Prostate gland (tissue), 2 donors: ENCODE measurements at places on chromosomes 13 and 19. TPM values are rescaled to one million over a fixed set of nuclear protein-coding genes. Genes with fewer than 3 reads are reported as not detected.
A peak's percentile ranks its signal among the peaks of the same experiment; 100 is the strongest.

GRCh38 chr13:21060338-21061028 lies 903 bp downstream of the LATS2 start:
- H3K27me3 ChIP-seq = no peaks in the 10 kb centered on the region
- peak; percentile 17 for DNase-seq
- no peaks in the 10 kb centered on the region for H3K36me3 ChIP-seq
- peak overlapping the region; percentile 99 for H3K27ac ChIP-seq

DNA sequence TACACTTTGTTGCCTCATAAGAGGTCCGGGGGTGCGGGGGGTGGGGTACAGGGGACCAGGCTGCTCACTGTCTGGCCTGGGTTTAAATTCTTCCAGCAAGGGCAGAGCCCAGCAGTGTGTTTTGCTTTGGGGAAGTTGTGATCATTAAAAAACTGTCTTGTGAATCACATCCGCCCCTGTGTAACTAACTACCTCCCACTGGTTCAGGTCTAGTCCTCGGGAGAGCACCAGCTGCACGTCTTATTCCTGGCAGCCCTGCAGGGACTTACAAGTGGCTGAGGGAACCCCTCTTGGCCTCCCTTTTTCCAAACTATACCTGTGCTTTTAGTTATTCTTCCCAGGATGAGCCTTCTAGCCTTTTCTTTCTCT lies 127.5 kb downstream of the SIPA1L3 start:
- no peak for DNase-seq
- H3K4me3 ChIP-seq = no peak overlapping the region
- no peak overlapping the region for H3K27ac ChIP-seq
- no peaks in the 10 kb centered on the region for H3K27me3 ChIP-seq

DNA sequence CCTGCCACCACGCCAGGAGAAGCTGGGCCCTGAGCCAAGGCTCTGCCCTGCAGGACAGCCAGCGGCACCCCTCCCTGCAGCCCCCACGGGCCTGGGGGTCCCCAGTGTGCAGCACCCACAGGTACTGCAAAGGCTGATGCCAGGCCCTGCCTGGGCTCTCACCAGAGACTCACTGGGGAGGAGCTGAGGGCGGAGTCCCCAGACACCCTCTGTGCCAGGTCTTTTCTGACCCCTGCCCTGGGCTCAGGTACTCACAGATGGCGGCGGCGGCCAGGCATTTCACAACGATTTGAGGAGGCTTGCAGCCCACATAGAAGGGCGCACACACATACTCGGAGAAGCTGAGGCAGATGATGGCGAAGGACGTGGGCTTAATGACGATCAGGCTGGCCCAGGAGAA lies 5.7 kb downstream of the SLC7A9 start:
- H3K4me1 ChIP-seq = no peaks in the 10 kb centered on the region
- no peak overlapping the region for H3K4me3 ChIP-seq
- H3K27me3 ChIP-seq = no peaks in the 10 kb centered on the region
- no peak for DNase-seq
- H3K36me3 ChIP-seq = no peaks in the 10 kb centered on the region

The IGFLR1 gene
- 16.1 TPM for total RNA-seq

- no peak overlapping the region for H3K4me3 ChIP-seq
- H3K4me1 ChIP-seq = no peaks in the 10 kb centered on the region
- no peak overlapping the region for H3K27ac ChIP-seq
Observed at GRCh38 chr13:110980921-110981320, 66.1 kb upstream of the ANKRD10 start.

DNA sequence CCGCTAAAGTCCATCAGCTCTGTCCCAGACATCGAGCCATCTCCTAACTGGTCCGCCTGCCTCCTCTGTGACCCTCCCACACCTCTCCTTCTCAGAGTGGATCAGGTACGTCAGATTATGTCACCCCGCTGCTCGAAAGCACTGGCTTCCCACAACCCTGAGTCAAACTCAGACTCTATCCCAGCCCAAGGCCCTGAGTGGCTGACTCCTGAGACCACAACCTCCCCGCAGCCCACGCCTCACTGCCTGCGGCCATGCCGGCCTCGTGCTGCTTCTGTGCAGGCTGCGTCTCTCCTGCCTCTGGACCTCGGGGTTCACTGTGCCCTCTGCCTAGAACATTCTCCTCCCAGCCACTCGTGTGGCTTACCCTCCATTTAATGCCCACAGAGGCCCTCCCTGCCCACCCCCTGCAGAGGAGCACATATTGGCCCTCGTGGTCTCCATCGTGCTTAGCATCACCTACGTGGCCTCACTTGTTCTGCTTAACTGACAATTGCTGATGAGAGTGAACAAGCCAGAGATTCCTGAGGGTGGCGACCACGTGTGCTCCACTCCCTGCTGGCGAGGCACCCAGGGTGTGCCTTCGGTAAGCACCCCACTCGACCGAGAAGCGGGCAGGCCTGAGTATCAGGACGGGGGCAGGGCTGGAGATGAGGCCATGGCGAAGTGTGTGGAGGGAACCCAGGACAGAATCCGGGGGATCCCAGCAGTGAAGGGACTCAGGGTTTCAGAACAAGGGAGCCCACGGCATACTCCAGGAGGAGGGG lies 13.5 kb upstream of the FKRP start:
- H3K27me3 ChIP-seq = no peaks in the 10 kb centered on the region
- no peak overlapping the region for H3K4me3 ChIP-seq
- no peak overlapping the region for H3K27ac ChIP-seq
- no peaks in the 10 kb centered on the region for H3K36me3 ChIP-seq
- no peak for DNase-seq
- no peaks in the 10 kb centered on the region for H3K4me1 ChIP-seq

GRCh38 chr13:30799356-30799824 lies 64.0 kb downstream of the ALOX5AP start:
- H3K36me3 ChIP-seq = no peaks in the 10 kb centered on the region
- H3K4me1 ChIP-seq = peaks cover 9% of the 10 kb centered on the region
- no peaks in the 10 kb centered on the region for H3K27me3 ChIP-seq

DNA sequence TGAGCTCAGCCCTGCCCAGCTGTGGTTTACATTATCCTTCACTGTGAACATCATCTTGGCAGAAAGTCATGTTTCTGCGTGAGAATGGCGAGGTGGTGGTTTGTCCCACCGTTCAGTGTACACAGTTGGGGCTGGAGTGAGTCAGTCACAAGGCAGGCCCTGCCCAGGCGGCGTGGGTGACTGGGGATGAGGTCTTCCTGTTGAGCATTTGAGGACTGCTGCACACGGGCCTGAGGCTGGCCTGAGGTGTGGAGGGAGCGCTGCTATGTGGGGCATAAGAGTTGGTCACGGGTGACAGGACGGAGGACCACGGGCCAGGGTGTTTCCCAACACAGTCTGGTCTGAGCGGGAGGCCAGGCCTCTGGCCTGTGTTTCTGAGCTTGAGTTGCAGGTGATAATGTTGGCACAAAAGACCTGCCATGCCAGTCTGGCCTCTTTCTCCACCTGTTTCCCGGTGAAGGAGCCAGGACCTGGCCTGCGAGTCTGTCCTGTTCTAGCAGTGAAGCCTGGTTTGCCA lies 13.4 kb upstream of the C19orf33 start:
- H3K27ac ChIP-seq = peak overlapping the region; percentile 83
- no peak overlapping the region for H3K4me3 ChIP-seq
- H3K36me3 ChIP-seq = peaks cover 7% of the 10 kb centered on the region
- H3K4me1 ChIP-seq = peaks cover 23% of the 10 kb centered on the region
- DNase-seq = peak; percentile 96
- H3K27me3 ChIP-seq = no peaks in the 10 kb centered on the region

DNA sequence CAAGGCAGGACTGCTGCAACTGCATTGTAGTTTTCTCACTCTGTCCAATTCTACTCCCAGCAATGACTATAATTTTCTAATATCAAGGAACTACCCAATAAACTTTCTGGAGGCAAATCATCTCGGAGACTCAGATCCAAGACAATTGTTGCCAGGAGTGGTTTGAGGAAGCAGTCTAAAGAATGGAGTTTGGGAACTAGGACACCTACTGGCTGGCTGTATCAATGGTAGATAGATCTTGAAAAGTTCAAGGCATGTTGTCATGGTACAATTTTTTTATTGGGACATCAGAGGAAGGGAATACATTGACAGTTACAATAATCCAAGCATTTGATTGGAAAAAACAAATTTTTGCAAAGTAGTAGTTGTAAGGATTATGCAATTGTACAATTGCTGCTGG lies 648.3 kb upstream of the SLITRK6 start:
- DNase-seq = no peak
- no peaks in the 10 kb centered on the region for H3K36me3 ChIP-seq
- H3K27ac ChIP-seq = no peak overlapping the region
- no peak overlapping the region for H3K4me3 ChIP-seq

DNA sequence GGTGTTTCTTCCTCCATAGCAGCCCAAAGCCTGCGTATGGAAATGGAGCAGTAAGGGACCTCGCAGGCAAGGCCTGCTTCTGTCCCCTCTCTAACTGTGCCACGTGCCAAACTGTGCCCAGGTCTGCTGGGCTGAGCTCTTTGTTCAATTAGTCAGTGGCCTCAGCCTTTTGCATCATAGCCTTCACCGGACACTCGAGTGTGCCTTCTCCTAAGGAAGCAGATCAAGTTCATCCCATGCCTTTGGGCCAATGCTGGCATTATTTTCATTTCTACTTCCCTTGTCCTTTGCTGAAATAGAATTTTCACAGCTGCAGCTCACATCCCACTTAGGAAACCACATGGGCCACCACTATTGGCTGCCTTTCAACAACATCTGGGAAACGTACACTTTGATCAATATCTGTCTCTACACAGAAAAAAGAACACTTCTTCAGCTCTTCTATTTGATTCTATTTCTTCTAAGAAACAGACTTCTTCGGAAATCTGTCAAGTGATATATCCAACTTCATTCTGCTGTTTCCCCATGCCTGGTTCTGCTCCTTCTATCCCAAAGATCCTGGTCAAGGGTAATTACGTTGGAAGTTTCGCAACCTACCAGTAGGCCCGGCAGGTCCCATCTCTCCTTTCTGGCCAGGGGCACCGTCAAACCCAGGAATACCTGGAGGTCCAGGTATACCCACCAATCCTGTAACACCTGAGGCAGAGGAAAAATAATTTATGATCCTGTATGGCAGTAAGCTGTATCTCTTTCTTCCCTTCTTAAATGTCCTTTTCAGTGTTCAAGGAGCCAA lies 143.9 kb downstream of the COL4A1 start:
- H3K36me3 ChIP-seq = no peaks in the 10 kb centered on the region
- DNase-seq = no peak
- no peak overlapping the region for H3K4me3 ChIP-seq
- H3K27me3 ChIP-seq = no peaks in the 10 kb centered on the region

DNA sequence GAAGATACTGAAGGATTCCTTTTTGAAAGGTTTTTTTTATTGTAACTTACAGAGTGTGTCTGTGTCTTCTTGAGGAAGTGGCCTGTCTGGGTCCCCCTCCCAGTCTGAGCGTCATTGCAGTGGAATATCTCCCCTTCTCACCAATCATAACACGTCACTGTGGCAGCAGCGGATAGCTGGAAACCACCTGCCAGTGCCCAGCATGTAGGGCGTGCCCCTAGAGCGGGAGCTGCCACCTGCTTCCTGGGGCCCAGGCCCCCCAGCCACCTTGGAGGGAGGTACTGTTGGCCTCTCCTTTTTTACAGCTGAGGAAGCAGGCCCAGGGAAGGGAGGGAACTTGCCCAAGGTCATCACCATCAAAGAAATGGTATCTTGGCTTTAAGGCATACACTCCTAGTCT lies 4.6 kb upstream of the DNM2 start:
- H3K27ac ChIP-seq = no peak overlapping the region
- no peaks in the 10 kb centered on the region for H3K27me3 ChIP-seq
- H3K4me3 ChIP-seq = no peak overlapping the region
- DNase-seq = no peak
- H3K4me1 ChIP-seq = no peaks in the 10 kb centered on the region

DNA sequence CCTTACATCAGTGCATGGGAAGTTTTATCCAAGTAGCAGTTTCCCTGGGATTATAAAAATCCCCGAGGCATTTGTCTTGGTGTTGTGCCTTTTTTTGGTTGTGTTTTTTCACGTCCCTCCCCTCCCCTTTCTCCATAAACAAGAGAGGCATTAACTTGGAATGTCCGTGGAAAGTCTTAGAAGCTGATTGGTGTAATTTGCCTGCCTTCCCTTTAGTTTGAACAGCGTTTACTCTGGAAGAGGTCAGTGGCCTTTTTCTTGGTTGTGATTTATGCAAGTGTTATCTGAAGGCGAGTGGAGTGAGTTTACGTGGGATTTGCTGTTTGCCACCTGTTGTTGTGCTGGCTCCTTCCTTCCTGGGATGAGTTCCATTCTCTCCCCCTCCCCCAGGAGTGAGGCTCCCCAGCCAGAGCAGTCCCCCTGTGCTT lies 7.2 kb downstream of the ACTN4 start:
- DNase-seq = no peak
- no peaks in the 10 kb centered on the region for H3K36me3 ChIP-seq
- peaks cover 30% of the 10 kb centered on the region for H3K4me1 ChIP-seq
- H3K4me3 ChIP-seq = no peak overlapping the region

- H3K4me1 ChIP-seq = no peaks in the 10 kb centered on the region
- no peaks in the 10 kb centered on the region for H3K27me3 ChIP-seq
- H3K4me3 ChIP-seq = no peak overlapping the region
- H3K36me3 ChIP-seq = no peaks in the 10 kb centered on the region
Observed at GRCh38 chr13:114309086-114309485, 5.2 kb upstream of the CHAMP1 start.

DNA sequence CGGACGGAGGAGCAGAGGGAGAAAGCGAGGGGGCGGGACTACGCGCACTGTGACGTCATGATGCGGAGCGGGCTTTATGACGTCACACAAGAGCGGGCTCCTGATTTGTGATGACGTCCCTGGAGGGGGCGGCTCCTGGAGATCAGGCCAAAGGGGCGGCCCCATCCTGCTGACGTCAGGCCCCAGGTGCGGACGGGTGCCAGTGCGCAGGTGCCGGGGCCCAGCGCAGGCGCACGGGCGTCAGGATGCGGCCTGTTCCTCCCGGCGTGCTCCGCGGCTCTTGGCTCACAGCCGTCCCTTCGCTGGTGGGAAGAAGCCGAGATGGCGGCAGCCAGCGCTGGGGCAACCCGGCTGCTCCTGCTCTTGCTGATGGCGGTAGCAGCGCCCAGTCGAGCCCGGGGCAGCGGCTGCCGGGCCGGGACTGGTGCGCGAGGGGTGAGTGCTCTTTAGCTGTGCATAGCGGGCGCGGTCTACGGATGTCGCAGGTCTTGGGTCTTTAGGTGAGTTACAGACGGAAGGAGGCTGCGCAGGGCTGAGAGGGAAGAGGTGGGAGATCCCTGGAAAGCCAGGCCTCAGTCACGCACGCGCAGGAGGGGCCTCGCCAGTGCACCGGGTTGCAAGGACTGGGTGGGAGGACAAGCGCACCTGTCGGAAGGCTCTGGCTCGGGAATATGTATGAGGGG lies at the start of the genes EMC10 and GARIN5A:
Gene EMC10, plus strand, starts transcription at position 284 of the 683 bp plus-strand sequence. Its CDS starts 38 bp downstream, at position 322.
Gene GARIN5A, minus strand, starts transcription at position 625 of the 683 bp plus-strand sequence. Its CDS starts 460 bp downstream, at position 165.
- peak; percentile 83 for DNase-seq
- peaks cover 4% of the 10 kb centered on the region for H3K4me1 ChIP-seq
- no peaks in the 10 kb centered on the region for H3K36me3 ChIP-seq
- H3K27ac ChIP-seq = peak within 1 kb of the TSS; percentile 75
- H3K4me3 ChIP-seq = peak within 1 kb of the TSS; percentile 89

GRCh38 chr19:20028611-20029010 lies 10.7 kb downstream of the ZNF682 start:
- H3K4me1 ChIP-seq = no peaks in the 10 kb centered on the region
- H3K27me3 ChIP-seq = no peaks in the 10 kb centered on the region
- DNase-seq = no peak
- no peak overlapping the region for H3K4me3 ChIP-seq

- no peak for DNase-seq
- no peaks in the 10 kb centered on the region for H3K27me3 ChIP-seq
Observed at GRCh38 chr13:89828506-89828905, 1519.0 kb upstream of the MIR17HG start.

GRCh38 chr13:39847336-39847735 lies 191.9 kb downstream of the COG6 start:
- no peaks in the 10 kb centered on the region for H3K36me3 ChIP-seq
- H3K27me3 ChIP-seq = no peaks in the 10 kb centered on the region
- H3K27ac ChIP-seq = no peak overlapping the region
- no peak overlapping the region for H3K4me3 ChIP-seq
- DNase-seq = no peak

The MAB21L1 gene
- total RNA-seq = 0.51 TPM

The MCEMP1 gene
- total RNA-seq = 0.28 TPM
